ENCODE measurements at places on chromosomes 5 and 9. TPM values are rescaled to one million over a fixed set of nuclear protein-coding genes. Genes with fewer than 3 reads are reported as not detected.

GRCh38 chr9:112174965-112175795 lies at the start of gene SUSD1:
Gene SUSD1, minus strand, starts transcription at chr9:112175297. Its CDS starts 62 bp downstream, at chr9:112175235.
- peak; percentile 47 for DNase-seq

The PCDHGA3 gene
- total RNA-seq: not detected

DNA sequence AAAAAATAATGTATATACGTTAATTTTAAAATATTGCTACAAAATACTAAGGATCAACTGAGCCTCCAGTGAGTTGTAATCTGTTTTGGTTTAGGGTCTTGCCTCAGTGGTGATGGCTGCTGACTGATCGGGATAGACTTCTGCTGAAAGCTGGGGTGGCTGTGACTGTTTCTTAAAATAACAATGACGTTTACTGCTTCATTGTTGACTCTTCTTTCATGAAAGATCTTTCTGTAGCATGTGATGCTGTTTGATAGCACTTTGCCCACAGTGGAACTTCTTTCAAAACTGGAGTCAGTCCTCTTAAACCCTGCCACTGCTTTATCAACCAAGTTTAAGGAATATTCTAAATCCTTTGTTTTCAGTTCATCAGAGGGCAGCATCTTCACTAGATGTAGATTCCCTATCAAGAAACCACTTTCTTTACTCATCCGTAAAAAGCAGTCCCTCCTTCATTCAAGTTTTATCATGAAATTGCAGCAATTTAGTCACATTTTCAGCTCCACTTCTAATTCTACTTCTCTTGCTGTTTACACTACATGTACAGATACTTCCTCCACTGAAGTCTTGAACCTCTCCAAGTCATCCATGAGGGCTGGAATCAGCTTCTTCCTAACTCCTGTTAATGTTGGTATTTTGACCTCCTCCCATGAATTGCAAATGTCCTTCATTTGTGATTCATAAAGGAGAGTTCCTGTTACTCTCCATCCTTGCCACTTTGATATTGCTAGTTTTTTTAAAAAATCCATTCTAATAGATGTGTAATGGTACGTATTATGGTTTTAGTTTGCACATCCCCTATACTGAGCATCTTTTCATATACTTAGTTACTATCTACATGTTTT lies 41.5 kb upstream of the PTPDC1 start:
- no peak for DNase-seq

DNA sequence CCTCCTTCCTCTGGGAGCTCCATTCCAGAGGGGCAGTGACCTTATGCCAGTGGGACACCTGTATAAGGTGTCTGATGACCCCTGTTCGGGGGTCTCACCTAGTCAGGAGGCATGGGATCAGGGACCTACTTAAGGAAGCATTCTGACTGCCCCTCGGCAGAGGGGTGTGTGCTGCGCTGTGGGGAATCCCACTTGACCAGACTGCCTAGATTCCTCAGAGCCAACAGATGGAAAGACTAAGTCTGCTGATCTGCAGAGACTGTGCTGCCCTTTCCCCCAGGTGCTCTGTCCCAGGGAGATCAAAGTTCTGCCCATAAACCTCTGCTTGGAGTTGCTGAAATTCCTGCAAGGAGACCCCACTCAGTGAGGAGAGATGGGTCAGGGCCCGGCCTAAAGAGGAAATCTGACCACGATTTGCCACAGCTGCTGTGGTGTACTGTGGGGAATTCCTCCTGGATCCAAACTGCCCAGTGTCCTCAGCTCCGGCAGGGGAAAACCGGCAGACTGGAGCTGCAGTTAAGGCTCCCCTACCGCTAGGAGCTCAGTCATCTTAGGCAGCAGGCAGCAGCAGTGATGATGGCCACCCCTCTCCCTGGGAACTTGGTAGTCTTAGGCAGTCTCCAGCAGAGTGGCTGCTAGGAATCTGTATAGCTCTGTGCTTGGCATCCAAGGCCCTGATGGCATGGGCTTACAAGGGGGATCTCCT lies 34.8 kb upstream of the FAM120A start:
- no peak for DNase-seq

GRCh38 chr5:69489246-69489645 lies 3.3 kb upstream of the OCLN start:
- DNase-seq: no peak

The FOXD4L6 gene
- not detected for total RNA-seq

GRCh38 chr5:174827558-174827957 lies 103.2 kb downstream of the MSX2 start:
- no peak for DNase-seq

The RORB gene
- 0.16 TPM for total RNA-seq

The ZNF658 gene
- 2.6 TPM for total RNA-seq

The SLC35A4 gene
- total RNA-seq: 98.2 TPM

The FCN2 gene
- not detected for total RNA-seq

The HRCT1 gene
- not detected for total RNA-seq

The CTXN3 gene
- not detected for total RNA-seq

The LCN9 gene
- total RNA-seq: not detected

- no peak for DNase-seq
These were observed 1425.8 kb upstream of the C9orf72 start for GRCh38 chr9:28999057-28999456.

DNA sequence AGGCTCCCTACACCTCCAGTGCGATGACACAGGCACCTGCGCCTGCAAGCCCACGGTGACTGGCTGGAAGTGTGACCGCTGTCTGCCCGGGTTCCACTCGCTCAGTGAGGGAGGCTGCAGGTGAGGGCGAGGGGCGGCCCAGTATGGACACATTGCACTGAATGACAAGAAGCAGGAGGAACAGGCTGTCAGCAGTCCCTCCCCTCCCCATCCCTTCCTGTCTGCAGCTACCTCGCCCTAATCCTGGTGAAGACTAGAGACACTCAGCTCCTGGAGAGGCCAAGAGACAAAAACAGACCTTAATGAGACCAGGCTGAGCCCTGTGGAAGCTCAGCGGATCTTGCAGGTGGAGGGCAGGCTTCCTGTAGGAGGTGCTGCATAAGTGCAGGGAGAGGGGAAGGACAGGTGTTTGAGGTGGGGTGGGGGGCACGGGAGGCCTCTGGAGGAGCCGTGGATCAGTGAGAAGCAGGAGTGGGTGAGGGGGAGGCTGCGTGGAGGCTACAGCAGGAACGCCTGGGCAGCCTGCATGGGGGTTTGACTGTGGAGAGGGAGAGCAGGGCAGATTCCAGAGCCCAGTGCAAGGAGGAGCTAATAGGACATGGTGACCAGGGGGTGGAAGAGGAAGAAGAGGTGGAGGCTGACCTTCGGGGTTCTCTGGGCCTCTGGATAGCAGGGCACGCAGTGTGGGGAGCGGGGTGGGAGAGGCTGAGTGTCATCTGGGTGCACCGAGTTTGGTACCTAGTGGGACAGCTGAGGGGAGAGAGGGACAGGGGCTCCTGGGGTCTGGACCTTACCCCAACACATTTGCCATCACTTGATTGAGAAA lies 30.4 kb downstream of the LAMC3 start:
- DNase-seq: no peak

GRCh38 chr9:25449503-25449902 lies 228.7 kb downstream of the TUSC1 start:
- no peak for DNase-seq

The SERF1A gene
- total RNA-seq: 1.5 TPM

The PKD2L2 gene
- not detected for total RNA-seq

GRCh38 chr5:44246986-44247385 lies 142.2 kb downstream of the FGF10 start:
- DNase-seq: no peak

DNA sequence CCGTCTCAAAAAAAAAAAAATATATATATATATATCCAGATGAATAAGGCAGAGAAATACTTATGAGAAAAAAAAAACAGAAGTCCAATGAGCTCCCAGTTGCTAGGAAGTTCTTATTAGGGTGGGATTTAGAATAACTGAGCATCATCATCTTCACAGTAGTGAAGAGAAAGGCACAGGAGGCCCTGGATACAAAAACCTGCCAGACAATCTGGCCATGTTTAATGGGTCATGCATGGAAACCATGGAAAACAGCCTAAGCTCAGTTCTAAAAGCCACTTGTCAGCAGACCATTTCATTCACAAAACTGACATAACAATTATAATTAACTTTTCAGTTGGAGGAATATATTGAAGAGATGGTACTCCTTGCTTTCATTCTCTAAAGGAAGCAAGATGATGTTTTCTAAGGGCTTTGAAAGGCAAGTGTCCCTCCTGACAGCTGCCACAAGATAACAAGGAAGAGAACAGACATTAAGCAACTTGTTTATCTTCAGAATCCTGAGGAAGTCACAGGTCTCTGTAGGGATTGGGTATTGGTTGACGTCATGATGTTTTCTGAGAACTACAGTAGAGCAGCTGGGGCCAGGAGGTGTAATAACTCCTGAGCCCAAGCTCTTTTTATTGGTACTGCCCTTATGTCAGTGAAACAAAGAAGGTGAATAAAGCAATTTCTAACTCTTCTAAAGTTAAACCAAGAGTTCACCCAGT lies 463.1 kb downstream of the DMAC1 start:
- DNase-seq: no peak

DNA sequence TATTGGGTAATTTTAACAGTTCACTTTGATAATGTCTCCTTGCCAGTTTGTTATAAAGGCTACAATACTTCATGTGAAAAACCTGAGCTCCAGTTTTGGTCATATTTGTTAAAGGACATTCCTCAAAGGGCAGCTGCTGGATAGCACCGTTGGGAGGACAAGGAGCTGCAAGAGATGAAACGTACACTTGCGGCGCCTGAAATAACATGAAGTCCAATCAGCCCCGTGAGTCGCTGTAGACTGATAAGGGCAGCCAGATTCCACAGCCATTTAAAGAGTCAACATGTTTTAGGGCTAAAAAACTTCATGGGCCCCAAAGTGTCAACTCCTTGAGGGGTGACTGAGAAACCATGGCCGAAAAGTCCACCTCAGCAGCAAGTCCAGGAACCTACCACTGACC lies 85.6 kb upstream of the IFNK start:
- DNase-seq: no peak

The UIMC1 gene
- total RNA-seq: 49.4 TPM

The UNC13B gene
- total RNA-seq: 0.57 TPM

GRCh38 chr9:69579760-69580581 lies 92.2 kb downstream of the APBA1 start:
- DNase-seq: no peak

- DNase-seq: no peak
These were observed 964.5 kb upstream of the DMAC1 start for GRCh38 chr9:8764051-8764450.

The PPIC gene
- total RNA-seq: not detected

The EGFL7 gene
- total RNA-seq: 1.9 TPM

GRCh38 chr9:84207491-84207951 lies 133.0 kb downstream of the SLC28A3 start:
- DNase-seq: no peak

The PCAT7 gene
- total RNA-seq: not detected

Measured in activated CD8-positive, alpha-beta T cell treated with anti-CD3 and anti-CD28 coated beads, Interleukin-2, amount 10 ng/mL, durations not matched to agents 7 days and 5 days (primary cell).